ENCODE measurements at places on chromosomes 2 and 18.
A peak's percentile ranks its signal among the peaks of the same experiment; 100 is the strongest.

DNA sequence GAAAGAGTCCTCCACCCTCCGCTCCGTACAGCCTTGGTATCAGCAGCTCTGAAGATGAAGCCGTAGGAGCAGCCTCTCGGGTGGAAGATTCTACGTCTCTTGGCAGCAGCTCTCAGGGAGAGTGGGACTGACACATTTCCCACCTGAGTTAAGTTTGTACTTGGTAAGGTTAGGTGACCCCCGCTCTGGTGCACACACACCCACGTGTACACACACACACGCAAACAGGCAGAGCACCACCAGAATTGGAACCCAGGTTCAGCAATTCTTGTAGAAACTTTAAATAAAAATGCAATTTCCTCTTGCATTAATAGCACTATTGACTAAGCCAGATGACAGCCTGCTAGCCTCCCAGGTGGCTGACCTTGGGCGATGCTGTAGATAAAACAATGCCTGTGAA, 111.5 kb downstream of the MBP start:
- DNase-seq, result no peak

GRCh38 chr2:63425079-63425416, 163.2 kb downstream of the WDPCP start:
- no peak for DNase-seq

GRCh38 chr2:84290537-84290936, 168.5 kb downstream of the SUCLG1 start:
- DNase-seq, result no peak

GRCh38 chr2:151672277-151672676, 62.0 kb downstream of the NEB start:
- DNase-seq, result no peak

DNA sequence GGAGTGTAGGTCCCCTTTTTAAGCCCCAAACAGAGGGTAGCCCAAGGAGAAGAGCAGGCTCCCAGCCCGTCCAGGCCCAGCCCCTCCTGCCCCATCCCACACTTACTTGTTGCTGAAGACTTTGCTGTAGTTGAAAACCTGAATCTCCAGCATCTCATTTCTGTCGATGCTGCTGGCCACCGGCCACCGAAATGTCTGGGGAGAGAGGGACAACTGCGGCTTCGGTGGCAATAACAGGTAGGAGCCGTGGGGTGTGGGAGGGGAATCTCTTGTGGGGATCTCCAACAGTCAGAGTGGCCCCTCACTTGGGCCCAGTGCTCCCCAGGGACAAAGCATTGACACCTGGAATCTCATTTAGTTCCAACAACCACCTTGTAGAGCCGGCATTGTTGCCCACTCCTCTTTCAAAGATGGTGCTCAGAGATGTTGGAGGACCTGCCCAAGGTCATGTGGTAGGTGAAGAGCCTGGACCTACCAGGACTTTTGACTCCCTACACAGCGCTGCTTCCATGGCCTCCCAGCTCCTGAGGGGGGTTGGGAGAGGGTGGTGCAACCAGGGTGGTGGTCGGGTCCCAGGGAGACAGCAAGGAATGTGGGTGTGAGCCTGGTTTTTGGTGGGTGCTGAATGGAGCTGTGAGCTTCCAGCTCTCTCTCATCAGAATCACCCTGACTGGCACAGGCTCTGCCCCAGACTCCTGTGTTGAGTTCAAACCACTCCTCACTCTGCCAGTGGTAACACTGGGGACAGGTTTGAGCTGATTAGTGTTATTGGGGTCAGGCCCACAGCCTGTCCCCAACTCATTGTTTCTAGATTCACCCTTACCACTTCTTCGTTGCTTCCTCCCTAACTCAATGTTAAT, 50.0 kb upstream of the OTOF start:
- no peak for DNase-seq

GRCh38 chr2:233546101-233546500, 20.5 kb downstream of the USP40 start:
- DNase-seq, result no peak

GRCh38 chr2:26721115-26722032, 28.9 kb downstream of the KCNK3 start:
- DNase-seq, result no peak

GRCh38 chr2:69811018-69811417, 18.4 kb upstream of the GMCL1 start:
- DNase-seq, result no peak

- peak; percentile 49 for DNase-seq
Measured at GRCh38 chr2:30422444-30423040, 24.5 kb upstream of the LCLAT1 start.

DNA sequence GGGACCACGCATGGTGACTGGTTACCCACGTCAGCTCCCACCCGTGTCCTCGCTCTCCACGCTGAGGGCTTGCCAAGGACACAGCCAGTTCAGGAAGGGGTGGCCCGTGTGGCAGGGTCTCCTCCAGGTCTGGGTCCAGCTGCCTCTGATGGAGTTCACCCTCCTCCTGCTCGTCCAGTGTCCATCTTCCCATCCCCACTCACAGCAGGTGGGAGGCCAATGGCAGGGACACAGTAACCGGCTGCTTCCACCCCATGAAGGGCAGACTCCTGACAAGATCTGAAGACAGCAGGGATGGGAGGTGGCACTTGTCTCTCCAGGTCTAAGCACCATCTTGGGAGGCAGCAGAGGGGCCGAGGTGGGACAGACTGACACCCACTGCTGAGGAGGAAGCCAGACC, 106.4 kb downstream of the NDUFA10 start:
- DNase-seq, result no peak

GRCh38 chr2:7084601-7085000, 167.4 kb downstream of the RNF144A start:
- no peak for DNase-seq

DNA sequence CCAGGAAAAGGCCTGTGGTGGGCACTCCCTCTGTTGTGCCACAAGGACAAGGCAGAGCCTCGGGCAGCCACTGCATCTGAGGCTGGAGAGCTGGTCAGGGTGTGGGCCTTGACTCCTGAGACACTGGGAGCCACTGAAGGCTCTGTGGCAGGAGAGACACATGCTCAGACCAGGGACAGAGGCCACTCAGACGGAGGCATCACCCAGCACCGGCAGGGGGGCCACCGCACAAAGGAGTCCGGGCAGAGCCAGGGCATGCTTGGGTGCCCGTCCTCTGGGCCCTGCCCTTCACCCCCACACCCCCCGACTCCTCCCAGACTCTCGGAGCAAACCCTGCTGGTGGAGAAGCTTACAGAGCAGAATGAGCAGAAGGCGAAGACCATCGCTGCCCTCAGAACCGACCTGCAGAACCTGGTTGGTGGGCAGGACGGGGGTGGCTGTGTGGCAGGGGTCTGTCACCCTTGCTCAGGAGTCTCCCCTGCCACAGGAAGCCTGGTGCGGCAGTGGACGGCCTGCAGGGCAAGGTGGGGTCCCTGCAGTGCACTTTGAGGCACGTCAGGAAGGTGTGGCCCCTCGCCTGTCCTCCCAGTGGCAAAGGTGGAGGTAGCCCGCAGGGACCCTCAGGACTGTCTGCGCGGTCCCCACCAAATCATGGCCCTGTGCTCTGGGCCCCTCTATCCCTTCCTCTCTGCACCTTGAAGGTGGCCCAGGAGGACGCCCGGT, 26.0 kb downstream of the CROCC2 start:
- DNase-seq, result no peak

- DNase-seq, result no peak
Measured at GRCh38 chr2:14975381-14975780, 342.9 kb downstream of the LRATD1 start.

- no peak for DNase-seq
Measured at GRCh38 chr2:239212929-239213642, 187.7 kb downstream of the HDAC4 start.

GRCh38 chr2:157349949-157350515, 24.4 kb upstream of the ERMN start:
- DNase-seq, result no peak

DNA sequence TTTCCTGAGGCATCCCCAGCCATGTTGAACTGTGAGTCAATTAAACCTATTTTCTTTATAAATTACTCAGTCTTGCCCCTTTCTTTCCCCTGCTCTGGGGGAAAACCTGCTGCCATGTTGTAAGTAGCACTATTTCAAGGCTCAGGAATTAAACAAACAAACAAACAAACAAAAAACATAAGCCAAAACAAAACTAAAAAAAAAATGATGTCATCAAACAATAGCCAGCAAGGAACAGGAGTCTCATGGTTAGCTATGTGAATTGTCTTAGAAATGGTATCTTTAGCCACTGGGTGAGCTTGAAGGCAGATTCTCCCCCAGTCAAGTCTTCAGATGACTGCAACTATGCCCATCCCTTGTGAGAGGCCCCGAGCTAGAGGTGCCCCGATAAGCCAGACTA, 823.4 kb upstream of the ZEB2 start:
- DNase-seq, result no peak

GRCh38 chr18:25795213-25795612, 295.2 kb downstream of the SS18 start:
- no peak for DNase-seq

GRCh38 chr2:203533676-203534591, 1.2 kb downstream of the RAPH1 start:
- DNase-seq, result no peak

DNA sequence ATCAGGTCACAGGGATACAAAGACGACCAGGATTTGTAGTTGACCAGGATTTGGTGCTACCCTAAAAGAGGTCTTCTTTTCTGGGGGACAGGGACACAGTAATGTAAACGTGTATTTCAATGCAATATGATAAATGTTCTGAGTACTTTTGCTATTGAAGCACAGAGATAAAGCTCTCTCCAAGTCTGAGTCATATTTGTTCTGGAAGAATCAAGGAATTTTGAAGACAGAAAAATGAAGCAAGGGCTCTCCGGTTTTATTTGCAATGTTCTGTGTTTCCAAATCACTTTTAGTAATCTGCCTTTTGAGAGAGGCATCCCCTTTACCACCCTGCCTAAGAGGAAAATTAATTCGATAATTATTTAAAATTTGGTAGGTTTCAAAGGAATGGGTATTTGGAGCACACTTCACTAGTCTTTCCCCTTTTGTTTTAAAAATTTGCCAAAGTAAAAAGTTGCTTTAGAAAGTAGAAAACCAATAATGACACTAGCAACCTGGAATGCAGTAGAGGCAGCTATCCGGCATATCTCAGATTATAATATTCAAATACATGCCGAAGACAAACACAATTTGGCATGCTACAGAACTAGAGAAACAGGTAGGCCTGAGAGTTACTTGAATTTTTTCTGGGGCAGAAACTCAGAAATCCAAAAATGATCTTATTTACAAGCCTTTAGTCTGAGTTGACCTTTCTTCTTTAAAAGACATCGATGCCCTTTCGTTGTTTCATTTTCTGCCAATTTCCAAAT, 82.7 kb downstream of the MREG start:
- no peak for DNase-seq

DNA sequence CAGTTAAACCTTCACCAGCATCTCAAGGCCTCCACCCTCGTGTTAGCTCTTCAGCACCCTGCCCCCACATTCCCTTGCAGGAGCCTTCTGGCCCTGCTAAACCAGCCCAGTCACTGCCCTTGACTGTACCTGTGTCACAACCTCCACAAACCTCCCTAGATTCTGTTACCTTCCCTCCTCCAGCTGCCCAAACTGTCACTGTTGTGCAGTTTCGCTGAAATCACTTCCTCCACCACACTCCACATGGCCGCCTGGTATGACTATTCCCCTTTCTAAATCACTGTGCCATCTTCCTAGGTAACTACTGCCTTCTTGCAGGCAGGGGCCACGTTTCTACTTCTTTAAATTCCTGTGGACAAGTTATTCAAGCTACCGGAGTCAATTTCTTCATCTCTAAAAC, 160.2 kb downstream of the GALNT14 start:
- DNase-seq, result no peak

- peak; percentile 25 for DNase-seq
Measured at GRCh38 chr18:48842259-48843061, 108.3 kb downstream of the SMAD7 start.

DNA sequence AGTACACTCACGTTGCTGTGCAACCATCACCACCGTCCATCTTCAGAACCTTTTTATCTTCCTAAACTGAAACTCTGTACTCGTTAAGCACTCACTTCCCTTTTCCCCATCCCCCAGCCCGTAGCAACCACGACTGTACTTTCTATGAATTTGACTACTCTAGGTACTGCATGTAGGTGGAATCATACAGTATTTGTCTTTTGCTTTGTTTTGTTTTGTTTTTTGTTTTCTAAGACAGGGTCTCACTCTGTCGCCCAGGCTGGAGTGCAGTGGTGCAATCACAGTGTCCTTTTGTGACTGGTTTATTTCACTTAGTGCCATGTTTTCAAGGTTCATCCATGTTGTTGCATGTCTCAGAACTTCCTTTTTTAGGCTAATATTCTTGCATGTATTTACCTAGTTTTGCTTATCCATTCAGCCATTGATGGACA, 7.0 kb upstream of the TYMS start:
- no peak for DNase-seq

DNA sequence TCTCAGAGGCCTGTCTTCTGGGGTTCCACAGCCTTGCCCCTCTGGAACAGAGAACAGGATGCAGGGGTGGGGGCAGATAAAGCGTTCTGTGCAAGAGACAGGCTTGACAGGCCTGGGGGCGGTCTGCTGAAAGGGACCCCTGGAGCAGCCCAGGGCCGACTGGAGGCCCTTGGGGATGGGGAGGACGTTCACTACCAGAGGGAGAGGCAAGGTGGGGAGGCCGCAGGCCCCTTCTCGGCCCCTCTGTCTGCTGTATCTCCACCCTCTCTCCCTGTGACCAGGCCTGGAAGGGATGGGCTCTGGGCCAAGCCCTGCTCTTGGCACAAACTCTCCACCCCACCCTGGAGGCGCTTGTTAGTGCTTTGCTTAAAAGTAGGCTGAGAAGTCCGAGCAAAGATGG, 27.3 kb upstream of the INHBB start:
- DNase-seq, result no peak

DNA sequence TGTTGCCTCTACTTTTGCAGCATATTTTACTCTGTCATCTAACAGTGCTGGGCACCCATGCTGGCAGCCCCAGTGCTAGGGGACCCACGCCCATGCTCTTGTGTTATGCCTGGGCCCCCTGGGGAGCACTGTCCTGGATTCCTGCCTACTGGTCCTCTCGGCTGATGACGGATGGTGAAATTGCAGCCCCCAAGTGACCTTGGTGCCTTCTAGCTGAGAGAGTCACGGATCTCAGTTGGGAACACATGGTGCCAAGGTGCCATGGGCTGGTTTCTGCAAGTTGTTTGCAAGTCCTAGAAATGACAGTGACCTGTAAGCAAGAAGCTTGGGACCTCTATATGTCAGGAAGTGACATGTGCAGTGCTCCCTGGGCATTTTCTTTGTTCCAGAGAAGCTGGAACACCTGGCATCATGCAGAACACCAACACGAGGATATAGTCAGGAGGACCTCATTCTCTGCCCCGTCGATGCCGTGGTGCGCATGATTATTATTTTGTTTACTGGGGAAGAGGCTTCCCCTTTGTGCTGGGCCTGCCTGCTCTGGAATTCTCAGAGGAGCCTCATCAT, 187.6 kb downstream of the LDLRAD4 start:
- no peak for DNase-seq

All from activated CD4-positive, alpha-beta T cell treated with anti-CD3 and anti-CD28 coated beads, Interleukin-2, amount 50 U/mL, for 24 hours (primary cell).